ENCODE measurements at places on chromosomes 7 and 10.

DNA sequence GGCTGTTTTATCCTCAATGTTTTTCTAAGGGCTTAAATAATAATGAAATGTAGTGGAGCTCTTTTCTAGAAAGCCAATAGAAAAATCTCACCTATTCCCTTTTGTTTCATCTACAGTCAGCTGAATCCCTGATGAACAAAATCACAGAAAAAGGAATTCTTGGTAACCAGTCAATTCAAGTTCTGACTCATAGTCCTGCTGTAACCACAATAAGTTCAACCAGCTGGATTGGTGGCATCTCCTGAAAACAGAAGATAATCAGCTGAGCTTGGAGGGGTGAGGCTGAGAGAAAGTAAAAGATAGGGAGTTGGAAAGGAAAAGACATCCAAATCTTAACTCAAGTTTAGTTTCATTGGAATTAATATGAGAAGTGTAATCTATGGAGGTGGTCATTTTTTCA, 772.1 kb downstream of the CCSER2 start:
- no peak for DNase-seq

GRCh38 chr10:70362328-70362727, 20.1 kb downstream of the LRRC20 start:
- DNase-seq = no peak

DNA sequence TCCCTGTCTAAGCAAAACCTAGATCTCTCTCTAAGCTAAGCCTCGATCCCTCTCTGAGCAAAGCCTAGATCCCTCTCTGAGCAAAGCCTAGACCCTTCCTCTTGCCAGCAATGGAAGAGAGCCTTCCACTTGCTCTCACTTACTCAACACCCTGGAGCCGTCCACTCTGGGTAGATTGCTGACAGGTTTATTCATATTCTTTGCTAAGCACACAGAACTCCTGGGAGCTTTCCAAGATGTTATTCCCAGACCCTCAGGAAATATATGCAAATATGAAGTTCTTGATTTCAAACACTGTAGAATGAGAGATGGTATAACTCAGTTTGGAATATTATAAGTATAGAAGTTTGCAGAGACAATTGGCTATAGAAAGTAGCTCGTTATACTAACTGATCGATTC, 503.8 kb upstream of the CELF2 start:
- DNase-seq = no peak

GRCh38 chr10:600876-601659, 88.4 kb downstream of the DIP2C start:
- DNase-seq = no peak

DNA sequence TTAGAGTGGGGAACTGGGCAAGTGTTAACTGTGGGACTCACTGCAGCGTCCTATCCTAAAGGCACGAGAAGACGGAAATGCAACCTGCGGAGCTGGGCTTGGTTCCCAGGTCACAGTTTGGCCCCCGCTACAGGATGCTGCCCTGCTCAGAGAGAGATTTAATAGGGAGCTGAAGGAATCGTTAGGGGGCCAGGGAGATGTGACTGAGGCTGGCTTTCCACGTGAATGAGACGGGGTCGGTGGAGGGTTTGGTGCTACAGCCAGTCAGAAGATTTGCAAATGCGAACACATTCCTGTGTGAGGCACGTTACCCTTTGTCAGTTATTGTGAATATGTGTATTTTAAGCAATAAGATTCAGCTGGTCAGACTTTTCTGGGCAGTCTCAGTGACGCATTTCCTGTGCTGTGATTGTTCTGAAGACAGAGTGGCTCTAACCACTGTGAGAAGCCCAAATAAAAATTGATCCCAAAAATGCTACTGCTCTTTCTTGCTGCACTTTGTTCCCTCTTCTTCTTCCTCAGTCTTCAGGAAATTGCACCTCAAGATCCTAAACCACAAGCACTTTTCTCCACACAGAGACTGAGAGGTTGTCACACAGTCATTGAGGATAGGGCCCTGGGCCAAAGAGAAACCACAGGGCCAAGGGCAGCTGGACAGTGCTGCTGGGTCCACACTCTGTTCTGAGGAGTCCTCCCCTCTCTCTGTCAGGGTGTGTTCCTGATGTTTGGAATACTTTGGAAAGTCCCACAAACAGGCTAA, 21.2 kb downstream of the CYP17A1 start:
- no peak for DNase-seq

DNA sequence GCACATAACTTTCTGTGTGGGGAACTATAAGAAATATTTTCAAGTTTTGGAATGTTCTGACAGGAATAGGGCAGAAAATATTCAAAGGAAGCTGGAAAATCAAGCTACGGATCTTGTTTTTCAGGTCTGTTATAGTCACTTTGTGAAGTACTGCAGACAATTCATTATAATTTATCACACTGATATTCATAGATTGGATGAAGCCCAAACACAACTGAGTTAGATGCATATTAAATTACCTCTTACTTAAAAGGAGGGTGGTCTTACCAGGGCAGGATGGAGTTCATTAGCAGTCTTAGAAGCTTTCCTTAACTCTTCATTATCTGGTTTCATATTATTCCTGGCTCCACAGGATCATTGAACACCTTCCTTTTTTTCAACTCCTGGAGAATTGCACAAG, 242.3 kb downstream of the DYNC1I1 start:
- no peak for DNase-seq

- no peak for DNase-seq
Observed at GRCh38 chr10:129927351-129928120, 36.5 kb downstream of the EBF3 start.

DNA sequence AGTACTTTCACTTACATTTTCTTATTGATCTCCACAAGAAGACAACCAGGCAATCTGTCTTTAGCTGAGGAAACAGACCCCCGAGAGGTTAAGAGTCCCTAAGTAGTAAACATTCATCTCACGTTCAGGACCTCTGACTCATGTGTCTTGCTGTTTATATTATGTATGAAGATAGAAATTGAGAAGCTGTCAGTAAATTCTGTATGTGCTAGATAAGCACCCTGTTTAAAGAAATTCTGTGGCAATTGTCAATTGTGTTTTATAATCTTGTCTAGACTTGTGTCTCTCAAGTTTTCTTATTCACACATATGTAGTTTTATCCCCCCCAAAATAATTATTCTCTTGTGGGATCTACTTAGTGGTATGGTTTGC, 14.5 kb downstream of the ADK start:
- DNase-seq = no peak

DNA sequence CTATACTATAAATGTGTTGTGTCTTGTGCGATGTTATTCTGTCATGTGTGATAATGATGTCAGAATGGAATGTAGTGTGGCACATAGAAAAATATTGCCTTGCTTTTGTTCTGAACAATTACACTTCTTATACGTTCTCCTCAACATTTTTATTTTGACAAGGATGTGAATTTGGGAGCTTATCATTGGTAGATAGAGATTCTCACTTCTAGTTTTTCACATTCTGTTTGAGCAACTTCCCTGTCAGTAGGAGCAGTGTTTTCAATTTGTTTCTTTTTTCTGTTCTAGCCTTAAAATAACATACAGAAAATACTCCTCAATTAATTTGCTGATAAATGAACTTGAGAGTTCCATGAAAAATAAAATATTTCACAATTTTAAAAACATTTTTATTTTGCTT, 17.6 kb downstream of the SUN3 start:
- no peak for DNase-seq

- no peak for DNase-seq
Observed at GRCh38 chr7:100465702-100466311, 1.7 kb upstream of the SPACDR start.

Data from activated CD4-positive, alpha-beta T cell treated with anti-CD3 and anti-CD28 coated beads, Interleukin-2, amount 50 U/mL, for 24 hours (primary cell).